ENCODE measurements at places on chromosomes 16 and 17.

DNA sequence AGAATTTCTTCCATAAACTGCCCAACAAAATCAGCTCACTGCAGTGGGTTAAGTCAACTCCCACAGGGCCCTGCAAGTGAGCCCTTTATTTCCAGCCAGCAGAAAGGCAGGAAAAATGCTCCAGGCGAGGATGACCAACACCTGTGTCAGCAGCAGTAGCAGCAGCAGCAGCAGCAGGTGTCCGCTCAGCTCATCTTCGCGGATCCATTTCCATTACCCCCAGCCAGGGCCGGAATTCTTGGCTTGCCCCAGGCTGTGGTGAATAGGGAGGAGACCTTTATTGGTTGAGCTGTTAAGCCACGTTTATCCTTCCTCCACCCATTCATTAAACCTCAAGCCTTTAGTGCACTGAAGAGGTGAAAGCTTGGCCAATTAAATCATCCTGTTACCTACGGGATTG, 46.2 kb downstream of the MARCHF10 start:
- no peak for DNase-seq
- no peak overlapping the region for H3K27ac ChIP-seq
- H3K4me3 ChIP-seq = no peak overlapping the region
- peaks cover 25% of the 10 kb centered on the region for H3K4me1 ChIP-seq
- H3K27me3 ChIP-seq = no peaks in the 10 kb centered on the region

DNA sequence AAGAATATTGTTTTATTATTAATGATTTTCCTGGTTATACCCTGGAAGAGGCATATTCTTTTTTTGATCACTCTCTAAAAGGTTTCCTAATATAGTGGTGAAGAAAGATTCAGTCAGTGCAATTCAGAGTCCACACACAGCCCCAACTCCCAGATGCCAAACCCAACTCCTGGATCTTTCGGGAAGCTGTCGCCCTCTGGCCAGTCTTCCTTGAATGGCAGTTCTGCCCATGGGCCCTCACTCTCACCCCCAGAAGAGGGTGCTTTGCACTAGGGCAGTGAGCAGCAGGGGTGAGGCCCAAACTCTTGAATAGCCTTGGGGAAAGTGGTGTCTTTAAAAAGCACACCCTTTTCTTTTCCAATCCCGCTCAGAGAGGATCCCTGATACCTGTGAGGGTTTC, 11.0 kb downstream of the KRT32 start:
- no peak overlapping the region for H3K4me3 ChIP-seq
- peaks cover 33% of the 10 kb centered on the region for H3K27me3 ChIP-seq
- H3K36me3 ChIP-seq = no peaks in the 10 kb centered on the region

DNA sequence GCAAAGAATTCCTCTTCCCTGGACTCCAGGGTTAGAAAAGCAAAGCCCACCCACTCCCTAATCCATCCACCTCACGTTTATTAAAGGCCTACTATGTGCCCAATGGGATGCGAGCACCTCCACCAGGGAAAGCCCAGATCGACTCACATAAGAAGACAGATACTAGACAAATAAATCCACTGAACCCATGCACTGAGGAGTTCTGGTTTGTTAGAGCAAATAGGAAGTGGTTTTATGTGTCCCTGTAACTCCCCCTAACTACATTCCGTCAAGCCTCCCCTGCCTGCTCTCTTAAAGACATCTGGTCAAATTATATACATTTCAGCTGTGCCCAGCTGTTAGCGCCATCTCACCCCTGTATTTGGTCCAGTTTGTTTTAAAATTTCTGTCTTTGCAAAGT, 218.5 kb upstream of the RPL38 start:
- no peak overlapping the region for H3K4me3 ChIP-seq
- DNase-seq = no peak
- H3K4me1 ChIP-seq = no peaks in the 10 kb centered on the region

DNA sequence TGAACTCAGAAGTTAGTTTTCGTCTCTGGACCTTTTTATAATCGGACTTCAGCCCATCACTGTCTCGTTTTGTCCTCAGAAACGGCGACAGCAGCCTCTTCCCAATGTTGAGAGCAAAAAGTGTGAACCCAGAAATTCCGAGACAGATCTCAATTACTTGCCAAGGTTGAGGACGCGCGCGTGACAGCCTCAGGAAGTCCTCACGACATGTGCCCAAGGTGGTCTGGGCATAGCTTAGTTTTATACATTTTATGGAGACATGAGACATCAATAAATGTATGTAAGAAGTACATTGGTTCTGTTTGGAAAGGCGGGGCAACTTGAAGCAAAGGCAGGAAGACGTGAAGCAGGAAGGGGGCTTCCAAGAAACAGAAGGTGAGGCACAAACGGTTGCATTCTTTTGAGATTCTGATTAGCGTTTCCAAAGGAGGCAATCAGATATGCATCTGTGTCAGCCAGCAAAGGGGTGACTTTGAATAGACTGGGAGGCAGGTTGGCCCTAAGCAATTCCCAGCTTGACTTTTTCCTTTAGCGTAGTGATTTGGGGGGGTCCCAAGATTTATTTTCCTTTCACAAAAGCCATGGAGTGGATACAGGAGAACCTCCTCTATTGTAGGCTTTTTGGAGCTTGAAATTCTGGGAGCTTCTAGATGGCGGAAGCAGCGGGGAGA, 583 bp upstream of the ZNF747 start:
- DNase-seq = peak; percentile 35
- H3K4me1 ChIP-seq = no peaks in the 10 kb centered on the region
- peak overlapping the region; percentile 80 for H3K4me3 ChIP-seq
- no peaks in the 10 kb centered on the region for H3K36me3 ChIP-seq

- no peaks in the 10 kb centered on the region for H3K36me3 ChIP-seq
- no peak overlapping the region for H3K4me3 ChIP-seq
- H3K27ac ChIP-seq = no peak overlapping the region
- no peak for DNase-seq
- no peaks in the 10 kb centered on the region for H3K27me3 ChIP-seq
These were observed 195.2 kb downstream of the PARN start for GRCh38 chr16:14434860-14435259.

DNA sequence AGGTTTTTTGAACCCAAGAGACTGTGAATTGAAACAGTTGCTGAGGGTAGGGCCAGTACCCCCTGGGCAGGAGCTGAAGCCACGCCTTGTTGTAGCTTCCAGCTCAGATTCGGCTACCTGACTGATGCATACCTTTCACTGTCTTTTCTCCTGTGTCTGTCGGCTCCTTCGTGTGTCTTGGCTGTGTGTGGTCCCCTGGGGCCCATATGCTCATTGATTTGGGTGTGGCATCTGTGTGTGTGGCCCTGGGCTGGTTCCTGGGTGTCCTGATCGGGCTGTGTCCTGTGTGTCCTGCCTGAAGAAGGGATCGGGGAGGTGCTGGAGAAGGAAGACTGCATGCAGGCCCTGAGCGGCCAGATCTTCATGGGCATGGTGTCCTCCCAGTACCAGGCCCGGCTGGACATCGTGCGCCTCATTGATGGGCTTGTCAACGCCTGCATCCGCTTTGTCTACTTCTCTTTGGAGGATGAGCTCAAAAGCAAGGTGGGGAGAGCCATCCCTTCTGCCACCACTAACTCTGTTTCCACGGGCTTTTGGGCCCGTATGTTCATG, 20.9 kb downstream of the CASKIN2 start:
- H3K4me1 ChIP-seq = no peaks in the 10 kb centered on the region
- H3K36me3 ChIP-seq = no peaks in the 10 kb centered on the region
- H3K4me3 ChIP-seq = no peak overlapping the region
- H3K27ac ChIP-seq = no peak overlapping the region

GRCh38 chr16:25925421-25925820, 233.7 kb downstream of the HS3ST4 start:
- no peaks in the 10 kb centered on the region for H3K36me3 ChIP-seq
- H3K27ac ChIP-seq = no peak overlapping the region
- H3K27me3 ChIP-seq = no peaks in the 10 kb centered on the region
- H3K4me1 ChIP-seq = no peaks in the 10 kb centered on the region
- no peak overlapping the region for H3K4me3 ChIP-seq

DNA sequence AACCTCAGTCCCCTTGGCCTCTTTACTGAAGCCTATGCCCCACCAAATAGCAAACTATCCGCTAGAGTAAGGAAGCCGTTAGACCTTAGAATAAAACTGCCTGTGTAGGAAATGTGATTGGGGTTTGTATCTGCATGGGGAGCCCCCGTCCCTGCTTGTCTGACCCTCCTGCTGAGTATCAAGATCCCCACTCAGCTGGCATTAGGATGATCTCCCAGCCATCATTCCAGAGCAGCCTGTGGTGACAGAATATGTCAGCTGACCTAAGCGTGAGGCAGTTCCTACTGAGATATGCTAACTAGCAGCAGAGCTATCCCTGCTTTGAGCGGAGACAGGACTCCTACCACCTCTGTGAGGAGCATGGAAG, 645 bp upstream of the GFOD2 start:
- H3K4me1 ChIP-seq = peaks cover 30% of the 10 kb centered on the region
- peak overlapping the region; percentile 84 for H3K27ac ChIP-seq
- no peaks in the 10 kb centered on the region for H3K27me3 ChIP-seq

GRCh38 chr17:80080081-80080480, 21.3 kb upstream of the GAA start:
- peak; percentile 31 for DNase-seq
- no peaks in the 10 kb centered on the region for H3K27me3 ChIP-seq
- no peaks in the 10 kb centered on the region for H3K36me3 ChIP-seq
- H3K4me3 ChIP-seq = no peak overlapping the region
- no peaks in the 10 kb centered on the region for H3K4me1 ChIP-seq
- no peak overlapping the region for H3K27ac ChIP-seq

DNA sequence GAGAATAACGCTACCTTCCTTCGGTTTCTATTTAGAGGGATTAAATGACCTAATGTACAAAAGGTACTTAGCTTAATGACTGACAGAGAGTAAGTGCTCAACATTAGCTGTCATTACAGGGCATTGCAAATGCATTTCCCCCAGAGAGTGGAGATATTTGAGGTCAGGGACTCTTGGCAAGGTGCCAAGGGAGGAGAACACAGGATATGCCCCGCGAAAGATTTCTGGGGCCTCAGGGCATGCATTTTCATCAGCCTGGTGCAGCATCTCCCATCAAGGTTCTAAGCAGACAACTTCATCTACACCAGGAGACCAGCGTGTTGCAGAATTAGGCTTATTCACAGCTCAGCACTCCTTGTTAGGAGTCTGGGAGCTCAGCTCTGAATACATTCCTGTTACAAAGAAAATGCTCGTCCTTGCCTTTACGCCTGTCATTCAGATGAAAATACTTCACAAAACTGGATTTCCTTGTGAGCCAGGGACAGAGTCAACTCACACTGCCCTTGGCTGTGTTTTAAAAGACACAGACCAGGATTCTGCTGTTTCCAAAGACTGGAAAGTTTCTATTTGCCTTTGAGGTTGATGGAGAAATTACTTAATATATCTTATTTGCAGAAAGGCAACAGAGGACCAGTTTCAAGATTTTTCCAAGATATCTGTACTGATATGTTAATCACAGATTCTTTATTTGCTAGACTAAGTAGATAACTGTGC, 108.2 kb downstream of the VAT1L start:
- peaks cover 11% of the 10 kb centered on the region for H3K4me1 ChIP-seq
- no peaks in the 10 kb centered on the region for H3K36me3 ChIP-seq

- DNase-seq = no peak
- no peaks in the 10 kb centered on the region for H3K27me3 ChIP-seq
- H3K4me3 ChIP-seq = no peak overlapping the region
- no peak overlapping the region for H3K27ac ChIP-seq
- no peaks in the 10 kb centered on the region for H3K36me3 ChIP-seq
These were observed 170.3 kb downstream of the SLC39A11 start for GRCh38 chr17:72922219-72922618.

DNA sequence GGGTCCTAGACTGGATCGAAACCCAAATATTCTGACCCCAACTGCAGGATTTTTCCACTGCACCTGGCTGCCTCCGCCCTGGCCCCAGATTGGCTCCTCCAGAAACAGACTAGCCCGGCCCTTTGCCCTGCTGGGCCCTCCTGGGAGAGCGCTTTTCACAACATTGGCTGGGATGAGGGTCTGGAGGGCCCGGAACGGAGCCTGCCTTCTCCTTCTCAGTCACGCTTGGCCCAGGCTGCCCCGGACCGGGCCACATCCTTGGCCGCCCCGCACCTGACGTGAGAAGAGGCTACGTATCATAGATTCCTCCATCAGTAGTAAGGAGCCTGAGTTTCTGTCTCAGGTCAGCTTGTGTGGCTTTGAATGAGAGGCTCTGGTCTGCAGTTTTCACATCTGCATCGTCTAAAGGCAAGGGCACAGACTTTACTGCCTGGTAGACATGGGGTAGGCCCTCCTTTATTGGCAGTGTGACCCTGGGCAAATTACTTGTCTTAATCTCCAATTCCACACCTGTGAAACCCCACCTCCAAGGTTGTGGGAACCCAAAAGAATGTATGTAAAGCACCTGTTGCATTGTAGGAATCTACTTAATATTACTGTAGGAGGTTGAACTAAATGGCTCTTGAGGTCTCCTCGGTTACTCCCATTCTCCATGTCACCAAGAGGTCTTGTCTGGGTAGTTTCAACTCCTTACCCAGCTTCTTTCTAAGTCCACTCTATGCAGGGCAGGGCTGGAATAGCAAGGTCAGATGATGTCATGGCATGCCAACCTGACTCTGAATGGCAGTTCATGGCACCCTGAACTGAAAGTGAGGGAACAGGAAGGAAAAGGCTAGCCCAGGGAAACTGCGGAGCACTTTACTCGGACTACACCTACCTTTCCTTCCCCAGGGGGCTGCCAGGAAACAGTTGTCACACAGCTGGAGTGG, 661 bp downstream of the LRRC3C start:
- DNase-seq = peak; percentile 46
- peaks cover 1% of the 10 kb centered on the region for H3K36me3 ChIP-seq
- H3K4me1 ChIP-seq = peaks cover 55% of the 10 kb centered on the region
- H3K4me3 ChIP-seq = peak overlapping the region; percentile 98
- H3K27ac ChIP-seq = peak overlapping the region; percentile 93

DNA sequence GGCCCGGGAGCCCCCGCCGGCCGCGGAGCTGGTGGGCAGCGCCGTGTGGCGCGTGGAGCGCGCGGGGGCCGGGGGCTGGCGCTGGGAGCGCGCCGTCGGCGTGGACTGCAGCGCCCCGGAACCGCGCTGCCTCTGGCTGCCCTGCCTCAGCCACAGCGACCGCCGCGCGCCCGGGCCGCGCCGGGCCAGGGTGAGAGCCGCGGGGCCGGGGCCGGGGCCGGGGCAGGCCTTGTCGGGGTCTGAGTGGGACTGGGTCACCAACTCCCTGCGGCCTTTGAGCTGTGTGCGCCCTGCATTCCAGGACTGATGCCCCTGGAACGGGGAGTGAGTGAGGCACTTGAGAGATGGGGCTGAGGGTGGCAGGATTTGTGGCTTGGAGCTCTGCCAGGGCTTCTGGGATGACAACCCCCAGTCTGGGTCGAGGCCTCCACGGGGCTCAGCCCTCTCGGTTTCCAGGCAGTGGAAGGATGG, 25.7 kb downstream of the ARHGAP23 start:
- H3K27ac ChIP-seq = peak overlapping the region; percentile 67
- DNase-seq = peak; percentile 62
- H3K4me3 ChIP-seq = peak overlapping the region; percentile 91
- H3K36me3 ChIP-seq = no peaks in the 10 kb centered on the region

DNA sequence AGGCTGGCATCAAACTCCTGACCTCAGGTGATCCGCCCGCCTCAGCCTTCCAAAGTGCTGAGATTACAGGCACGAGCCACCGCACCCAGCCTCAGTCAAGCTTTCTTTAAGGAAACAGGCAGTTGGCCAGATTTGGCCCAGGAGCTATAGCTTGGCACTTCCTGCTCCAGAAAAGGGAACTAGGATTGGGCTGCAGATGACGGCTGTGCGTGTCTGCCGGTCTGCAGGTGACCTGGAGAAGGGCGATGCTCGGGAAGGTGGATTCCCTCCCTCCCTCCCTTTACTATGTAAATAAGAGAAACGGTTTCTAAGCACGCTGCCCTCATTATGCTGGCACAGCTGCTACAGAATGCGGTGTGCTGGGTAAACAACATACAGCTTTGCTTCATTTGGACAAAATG, 215.9 kb downstream of the RPTOR start:
- no peaks in the 10 kb centered on the region for H3K36me3 ChIP-seq
- no peak overlapping the region for H3K4me3 ChIP-seq
- H3K4me1 ChIP-seq = peaks cover 25% of the 10 kb centered on the region

Data from GM23248 (cell line).